Breast epithelium (tissue), 4 donors: ENCODE measurements at places on chromosomes 3 and 15. TPM values are rescaled to one million over a fixed set of nuclear protein-coding genes. Genes with fewer than 3 reads are reported as not detected.

ATP2B2 gene
- total RNA-seq = not detected

EOMES gene
- total RNA-seq = 0.48 TPM

IMPG2 gene
- 0.33 TPM for total RNA-seq

CPB1 gene
- 14.9 TPM for total RNA-seq

GRCh38 chr15:86221119-86221518 is 141.4 kb downstream of the AGBL1 start:
- H3K4me1 ChIP-seq = no peaks in the 10 kb centered on the region
- no peaks in the 10 kb centered on the region for H3K27me3 ChIP-seq
- DNase-seq = no peak
- no peak overlapping the region for H3K4me3 ChIP-seq

- no peak for DNase-seq
- no peak overlapping the region for H3K27ac ChIP-seq
- peaks cover 2% of the 10 kb centered on the region for H3K36me3 ChIP-seq
- no peaks in the 10 kb centered on the region for H3K27me3 ChIP-seq
Observed at GRCh38 chr3:53822331-53822741, 23.9 kb downstream of the CHDH start.

GRCh38 chr3:112372396-112372795 is 39.4 kb downstream of the CD200 start:
- no peaks in the 10 kb centered on the region for H3K27me3 ChIP-seq
- no peak overlapping the region for H3K4me3 ChIP-seq
- no peaks in the 10 kb centered on the region for H3K4me1 ChIP-seq
- H3K36me3 ChIP-seq = no peaks in the 10 kb centered on the region
- DNase-seq = no peak
- no peak overlapping the region for H3K27ac ChIP-seq

- DNase-seq = no peak
- H3K4me3 ChIP-seq = no peak overlapping the region
- no peaks in the 10 kb centered on the region for H3K4me1 ChIP-seq
- no peak overlapping the region for H3K27ac ChIP-seq
Observed at GRCh38 chr3:16270855-16271254, 5.8 kb downstream of the OXNAD1 start.

DNA sequence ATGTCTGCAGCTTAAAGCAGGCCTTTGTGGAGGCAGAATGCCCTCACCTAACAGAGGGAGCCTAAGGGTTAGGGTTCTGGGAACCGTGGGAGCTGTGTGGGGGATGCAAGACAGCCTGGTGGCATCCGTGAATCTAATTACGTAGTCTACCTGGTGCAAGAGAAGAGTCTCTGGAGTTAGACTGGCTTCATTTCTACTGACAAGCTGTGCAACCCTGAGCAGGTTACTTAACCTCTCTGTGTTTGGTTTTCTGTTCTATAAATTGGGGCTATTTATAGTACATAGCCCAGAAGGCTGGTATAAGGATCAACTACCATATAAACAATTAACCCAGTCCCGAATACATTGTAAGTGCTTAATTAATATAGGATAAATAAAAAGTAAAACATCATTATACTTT is 8.3 kb downstream of the TNFAIP8L3 start:
- DNase-seq = no peak
- H3K36me3 ChIP-seq = no peaks in the 10 kb centered on the region
- no peaks in the 10 kb centered on the region for H3K27me3 ChIP-seq
- H3K27ac ChIP-seq = no peak overlapping the region
- H3K4me1 ChIP-seq = no peaks in the 10 kb centered on the region

- no peaks in the 10 kb centered on the region for H3K36me3 ChIP-seq
- H3K4me3 ChIP-seq = no peak overlapping the region
- no peaks in the 10 kb centered on the region for H3K27me3 ChIP-seq
- H3K4me1 ChIP-seq = no peaks in the 10 kb centered on the region
Observed at GRCh38 chr3:61996366-61996765, 377.0 kb downstream of the FEZF2 start.

DNA sequence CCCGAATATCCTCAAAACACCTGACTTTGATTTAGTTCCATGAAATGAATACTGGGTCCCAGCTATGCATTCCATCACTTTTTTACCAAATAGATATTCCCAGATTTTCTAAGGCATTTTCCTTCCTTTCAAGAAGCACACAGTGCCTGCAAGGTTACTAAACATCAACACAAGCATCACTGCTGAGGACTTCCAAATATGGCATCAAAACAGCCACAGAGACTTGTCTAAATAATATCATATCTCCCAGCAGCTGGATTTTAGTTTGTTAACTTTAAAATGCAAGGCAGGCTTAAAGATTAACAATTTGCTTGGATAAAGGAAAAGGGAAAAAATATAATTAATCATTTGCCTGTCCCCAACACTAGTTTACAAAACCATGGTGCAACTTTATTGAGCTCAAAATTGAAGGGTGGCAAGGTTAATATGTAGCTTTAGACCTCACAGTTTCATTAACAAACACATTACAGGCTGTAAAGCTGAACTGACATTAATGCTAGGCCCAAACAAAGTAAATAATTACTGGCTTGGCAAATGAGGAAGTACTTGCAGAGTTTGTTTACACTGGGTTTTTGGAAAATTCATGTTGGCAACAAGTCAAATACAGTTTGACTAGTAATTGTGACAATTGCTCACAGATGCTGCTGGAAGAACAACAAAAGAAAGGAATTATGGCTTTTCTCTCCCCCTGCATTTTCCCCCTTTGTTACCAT is 401.7 kb upstream of the CDIN1 start:
- H3K27ac ChIP-seq = no peak overlapping the region
- no peaks in the 10 kb centered on the region for H3K4me1 ChIP-seq
- H3K36me3 ChIP-seq = no peaks in the 10 kb centered on the region
- H3K27me3 ChIP-seq = no peaks in the 10 kb centered on the region

DNA sequence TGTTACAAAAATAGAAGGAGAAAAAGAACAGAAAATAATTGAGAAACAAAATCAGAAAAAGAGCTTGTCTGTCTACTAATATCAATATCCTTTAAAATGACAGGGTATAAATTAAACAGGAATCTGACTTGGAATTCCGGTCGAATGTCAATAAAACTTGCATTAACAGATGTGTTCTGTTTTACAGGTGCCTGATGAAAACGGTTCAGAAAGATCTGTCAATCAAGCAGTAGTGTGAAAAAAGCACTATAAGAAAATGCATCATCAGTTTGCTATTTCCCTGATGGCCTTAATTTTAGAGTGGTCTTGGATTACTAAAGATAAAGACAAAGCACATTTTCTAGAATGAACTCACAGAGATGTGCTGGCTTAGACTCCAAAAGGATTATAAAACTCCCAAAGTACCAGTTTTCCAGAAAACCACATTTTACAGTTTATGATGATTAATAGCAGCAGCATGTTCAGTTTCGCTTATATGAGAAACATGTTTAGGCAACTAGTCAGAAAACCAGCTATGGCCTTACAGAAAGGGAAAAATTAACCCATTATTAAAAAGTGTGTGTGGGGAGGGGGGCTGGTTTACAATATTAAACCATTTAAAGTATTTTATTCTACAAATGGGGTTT is 8.2 kb upstream of the C3orf38 start:
- DNase-seq = no peak
- H3K4me3 ChIP-seq = no peak overlapping the region
- H3K4me1 ChIP-seq = no peaks in the 10 kb centered on the region
- H3K36me3 ChIP-seq = no peaks in the 10 kb centered on the region
- H3K27ac ChIP-seq = no peak overlapping the region
